NCI-H2171 (cell line): ENCODE measurements at places on chromosomes 4 and X.

- DNase-seq: no peak
Observed at GRCh38 chrX:154727871-154728270, 23.0 kb downstream of the GAB3 start.

- no peak for DNase-seq
Observed at GRCh38 chr4:139607502-139608060, 51.6 kb upstream of the SETD7 start.

- DNase-seq: no peak
Observed at GRCh38 chr4:115770046-115770543, 656.7 kb upstream of the NDST4 start.

DNA sequence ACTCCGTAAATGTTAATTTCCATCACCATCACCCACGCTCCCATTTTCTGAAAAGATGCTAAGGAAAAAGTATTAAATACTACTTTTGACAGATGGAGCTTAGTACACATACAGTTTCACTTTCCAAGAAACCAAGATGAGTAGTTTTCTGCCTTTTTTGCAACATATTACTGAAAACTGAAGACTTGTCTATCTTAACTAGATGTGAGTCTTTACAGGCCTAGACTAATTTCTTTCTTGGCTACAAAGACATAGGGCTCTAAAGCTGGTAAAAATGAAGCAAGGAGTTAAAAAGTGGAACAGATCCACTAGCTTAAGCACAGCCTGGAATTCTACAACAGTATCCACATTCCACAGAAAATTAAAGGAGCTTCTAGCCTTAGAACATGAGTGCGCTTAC, 68.2 kb downstream of the ATP11C start:
- DNase-seq: no peak

- DNase-seq: no peak
Observed at GRCh38 chrX:525134-525533, 105.5 kb upstream of the SHOX start.

GRCh38 chrX:151359341-151359740, 37.7 kb upstream of the VMA21 start:
- DNase-seq: no peak

DNA sequence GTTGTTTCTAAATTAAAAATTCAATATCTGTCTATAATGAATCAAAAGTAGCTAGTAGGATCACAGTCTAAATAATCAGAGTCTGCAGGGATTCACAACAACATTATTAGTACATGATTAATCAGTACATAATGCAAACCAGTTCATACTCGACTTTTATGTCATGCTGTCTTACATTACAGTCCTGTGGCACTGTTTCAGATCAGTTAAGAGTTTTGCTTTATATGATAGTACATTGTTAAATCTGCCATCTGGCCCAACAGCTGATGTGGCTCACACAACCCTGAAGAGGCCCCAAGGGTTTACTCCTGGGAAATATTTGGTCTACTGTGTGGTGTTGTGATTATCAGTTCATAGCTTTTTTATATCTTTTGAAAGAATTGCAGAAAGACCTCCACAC, 247.1 kb upstream of the ETNPPL start:
- DNase-seq: peak; percentile 72

- DNase-seq: no peak
Observed at GRCh38 chrX:12802741-12803140, 11.5 kb downstream of the PRPS2 start.
